ENCODE measurements at places on chromosomes 7 and 10.
A peak's percentile ranks its signal among the peaks of the same experiment; 100 is the strongest.

DNA sequence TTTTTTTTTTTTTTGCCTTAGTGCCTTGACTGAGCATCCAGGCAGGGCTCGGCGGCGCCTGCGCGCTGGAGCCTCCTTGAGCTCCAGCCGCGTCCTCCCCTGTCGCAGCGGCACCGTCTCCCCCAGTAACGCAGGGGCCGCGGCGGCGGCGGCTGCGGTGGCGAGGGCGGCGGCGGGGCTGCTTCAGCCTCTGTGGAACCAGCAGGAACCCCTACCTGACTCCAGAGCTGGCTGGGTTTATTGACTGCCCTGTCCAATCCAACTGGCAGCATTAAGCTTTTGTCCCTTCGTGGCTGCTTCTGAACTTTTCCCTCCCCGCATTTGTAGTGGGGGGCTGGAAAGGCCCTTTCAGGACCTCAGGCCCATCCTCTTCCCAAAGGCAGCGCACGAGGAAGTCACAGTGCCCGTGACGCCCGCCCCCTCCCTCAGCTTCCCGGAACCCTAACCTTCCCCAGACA is at the start of gene GPR85:
Gene GPR85, minus strand, starts transcription at position 397 of the 458 bp plus-strand sequence. CDS start 2,106 bp downstream, outside the sequence.
- DNase-seq, result peak; percentile 10

DNA sequence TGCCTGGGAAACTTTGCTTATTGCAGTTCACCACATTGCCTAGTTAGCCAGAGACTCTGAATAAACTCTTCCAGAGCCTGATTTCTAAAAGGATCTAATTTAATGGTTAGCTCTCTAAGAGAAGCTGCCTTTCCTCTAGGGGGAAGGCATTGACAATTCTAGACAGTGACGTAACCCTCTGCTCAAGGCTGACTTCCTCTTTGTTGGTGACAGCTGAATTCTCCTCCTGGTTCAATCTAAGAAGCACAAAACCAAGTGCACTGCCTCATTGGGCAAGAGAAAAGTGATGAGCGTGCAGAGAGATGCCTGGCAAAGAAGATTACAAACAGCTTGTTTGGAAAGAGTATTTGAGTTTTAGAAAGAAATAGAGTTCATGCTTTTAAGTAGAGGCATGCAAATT is 102.7 kb downstream of the MACC1 start:
- DNase-seq, result no peak

- DNase-seq, result no peak
These were observed 3.5 kb downstream of the NOS3 start for GRCh38 chr7:150994141-150994837.

DNA sequence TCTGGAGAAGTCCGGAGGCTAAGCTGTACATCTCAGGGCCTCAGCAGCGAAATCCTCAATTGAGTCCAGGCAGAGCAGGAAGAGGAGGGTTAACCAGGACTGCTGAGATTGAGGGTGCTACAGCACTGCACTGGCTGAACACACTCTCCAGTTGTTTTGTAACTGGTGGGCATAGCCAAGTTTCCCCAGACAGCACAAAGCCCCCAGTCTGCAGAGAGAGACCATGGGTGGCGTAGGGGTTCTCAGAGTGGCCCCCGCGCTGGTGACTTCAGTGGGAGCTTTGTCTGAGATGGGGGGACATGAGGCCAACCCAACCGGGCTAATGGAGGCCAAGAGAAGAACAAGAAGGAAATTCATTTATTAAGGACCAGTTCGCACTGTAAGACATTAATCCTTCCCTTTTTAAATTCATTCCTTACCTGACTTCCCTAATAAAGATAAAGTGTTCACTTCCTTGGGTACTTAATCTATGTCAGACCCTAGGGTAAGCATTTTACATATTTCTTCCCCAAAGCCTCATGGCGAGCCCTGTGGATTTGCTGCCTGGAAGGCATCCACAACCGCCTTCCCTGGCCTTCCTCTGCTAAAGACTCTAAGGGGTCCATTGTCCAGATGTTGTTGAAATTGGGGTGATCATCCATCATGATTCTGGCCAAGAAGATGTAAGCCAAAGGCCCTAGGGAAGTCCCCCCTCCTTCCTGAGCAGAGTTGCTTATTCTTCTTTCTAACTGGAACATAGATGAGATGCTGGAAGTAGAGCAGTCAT is 121.4 kb upstream of the CHST15 start:
- DNase-seq, result no peak

DNA sequence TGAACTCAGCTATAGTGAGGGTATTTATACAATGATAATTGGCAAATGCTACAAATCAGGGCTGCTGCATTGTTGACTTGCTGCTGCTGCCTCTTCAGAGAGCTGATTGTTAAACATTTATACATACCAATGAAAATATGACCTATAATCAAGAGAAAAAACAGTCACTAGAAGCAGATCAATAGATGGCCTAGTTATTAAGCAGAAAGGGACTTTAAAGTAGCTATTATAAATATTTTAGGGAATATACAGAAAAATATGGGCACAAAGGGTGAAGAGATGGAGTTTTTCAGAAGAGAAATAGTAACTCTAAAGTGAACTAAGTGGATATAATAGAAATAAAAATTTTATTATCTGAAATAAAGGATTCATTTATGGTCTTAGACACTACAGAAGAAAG is 14.4 kb upstream of the UNC5B start:
- no peak for DNase-seq

GRCh38 chr10:45468079-45468478 is 94.1 kb downstream of the ALOX5 start:
- DNase-seq, result no peak

- DNase-seq, result no peak
These were observed 96.0 kb upstream of the ADO start for GRCh38 chr10:62708569-62708968.

DNA sequence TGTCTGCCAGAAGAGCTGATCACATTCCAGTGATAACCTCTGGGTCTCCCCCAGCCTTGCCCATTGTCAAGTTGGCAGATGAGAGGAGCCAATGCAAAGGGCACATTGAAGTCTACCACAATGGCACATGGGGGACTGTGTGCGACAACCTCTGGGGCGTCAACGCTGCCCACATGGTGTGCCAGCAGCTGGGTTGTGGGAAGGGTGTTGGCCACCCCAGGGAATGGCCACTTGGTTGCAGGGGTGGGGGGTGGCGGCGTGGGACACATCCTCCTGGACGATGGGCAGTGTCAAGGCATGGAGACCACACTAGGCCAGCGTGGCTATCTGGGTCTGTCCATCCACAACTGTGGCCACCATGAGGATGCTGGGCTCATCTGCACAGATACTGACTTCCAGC is 43.4 kb downstream of the CUZD1 start:
- DNase-seq, result no peak

- no peak for DNase-seq
These were observed 134.8 kb downstream of the TMEM26 start for GRCh38 chr10:61318429-61318828.

- DNase-seq, result no peak
These were observed 99.3 kb upstream of the FAM20C start for GRCh38 chr7:92888-93672.

DNA sequence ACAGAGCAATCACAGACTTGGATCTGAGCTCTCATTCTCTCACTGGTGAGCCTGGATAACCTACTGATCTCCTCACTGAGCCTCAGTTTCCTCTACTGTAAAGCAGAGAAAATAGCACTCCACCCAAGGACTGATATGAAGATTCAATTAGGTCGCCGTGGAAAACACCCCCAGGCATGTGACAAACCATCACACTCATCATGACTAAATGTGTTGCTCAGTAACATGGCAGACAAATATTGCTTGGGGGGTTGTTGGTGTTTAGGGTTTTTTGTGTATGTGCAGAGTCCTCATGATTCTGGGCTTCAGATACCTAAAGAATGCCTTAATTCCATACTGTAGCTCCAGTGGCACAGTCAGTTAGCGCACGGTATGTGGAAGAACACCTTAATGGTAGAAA is 122.1 kb upstream of the TCF7L2 start:
- no peak for DNase-seq

- no peak for DNase-seq
These were observed 108.1 kb downstream of the CCDC71L start for GRCh38 chr7:106552645-106553445.

DNA sequence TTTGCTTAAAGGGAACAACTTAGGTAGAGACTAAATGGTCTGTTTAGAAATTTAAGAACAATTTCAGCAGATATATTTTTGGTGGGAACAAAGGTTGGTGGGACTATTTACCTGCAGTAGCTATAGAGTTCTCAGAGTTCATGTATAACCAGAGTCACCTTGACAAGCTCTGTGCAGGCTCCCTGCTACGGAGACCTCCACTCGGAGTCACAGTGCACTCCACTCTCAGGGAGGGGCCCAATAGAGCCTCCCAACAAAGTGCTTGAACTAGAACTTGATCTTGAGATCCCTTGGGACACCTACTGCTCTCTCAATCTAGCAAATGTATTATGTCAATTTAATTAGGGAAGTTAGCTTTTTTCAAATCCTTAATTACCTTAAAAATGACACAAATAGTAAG is 2.3 kb downstream of the MYPN start:
- no peak for DNase-seq

DNA sequence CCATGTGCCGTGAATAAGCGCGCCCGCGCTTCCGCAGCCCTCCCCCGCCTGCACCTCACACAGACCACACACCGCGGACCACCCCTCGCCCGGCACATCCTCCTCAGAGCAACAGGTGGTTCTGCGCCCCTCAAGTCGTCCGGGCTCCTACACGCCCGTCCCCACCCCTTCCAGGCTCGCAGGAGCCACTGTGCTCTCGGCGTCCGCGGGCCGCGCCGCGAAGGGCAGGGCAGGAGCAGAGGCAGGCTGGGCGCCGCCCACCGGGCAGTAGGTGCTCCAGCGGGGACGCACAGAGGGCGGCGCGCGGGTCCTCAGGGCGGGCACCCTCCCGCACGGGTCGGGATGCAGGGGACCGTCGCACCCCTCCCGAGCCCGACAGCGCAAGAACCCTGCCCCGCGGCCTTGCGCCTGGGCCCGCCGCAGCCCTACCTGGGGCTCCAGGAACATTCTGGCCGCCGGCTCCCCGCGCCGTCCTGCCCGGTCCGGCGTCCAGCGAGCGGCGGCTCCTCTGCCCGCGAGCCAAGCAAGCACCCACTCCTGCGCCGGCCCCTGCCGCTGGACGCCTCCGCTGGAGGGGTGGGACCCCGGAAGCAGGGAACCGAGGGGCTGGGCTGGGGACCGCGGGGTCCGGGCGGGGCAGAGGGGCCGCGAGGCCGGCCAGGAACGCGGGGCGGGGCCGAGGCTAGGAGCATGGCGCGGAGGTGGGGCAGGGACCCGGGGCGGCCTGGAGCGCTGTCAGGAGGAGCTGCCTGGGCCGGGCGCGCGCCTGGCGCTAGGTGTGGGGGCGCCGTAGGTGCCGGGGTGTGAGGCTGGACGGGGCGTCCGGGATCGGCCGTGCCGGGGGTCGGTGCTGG is 37.4 kb downstream of the RASGEF1A start:
- DNase-seq, result peak; percentile 51

- DNase-seq, result no peak
These were observed 64.6 kb downstream of the CTBP2 start for GRCh38 chr10:125095776-125096175.

GRCh38 chr10:21084700-21085099 is 187.6 kb upstream of the NEBL start:
- DNase-seq, result no peak

- no peak for DNase-seq
These were observed 315.1 kb downstream of the C7orf25 start for GRCh38 chr7:42596737-42597136.
